ENCODE measurements at places on chromosomes 3 and 15.
A peak's percentile ranks its signal among the peaks of the same experiment; 100 is the strongest.

- DNase-seq, result no peak
These were observed 39.6 kb downstream of the LNP1 start for GRCh38 chr3:100440895-100441294.

DNA sequence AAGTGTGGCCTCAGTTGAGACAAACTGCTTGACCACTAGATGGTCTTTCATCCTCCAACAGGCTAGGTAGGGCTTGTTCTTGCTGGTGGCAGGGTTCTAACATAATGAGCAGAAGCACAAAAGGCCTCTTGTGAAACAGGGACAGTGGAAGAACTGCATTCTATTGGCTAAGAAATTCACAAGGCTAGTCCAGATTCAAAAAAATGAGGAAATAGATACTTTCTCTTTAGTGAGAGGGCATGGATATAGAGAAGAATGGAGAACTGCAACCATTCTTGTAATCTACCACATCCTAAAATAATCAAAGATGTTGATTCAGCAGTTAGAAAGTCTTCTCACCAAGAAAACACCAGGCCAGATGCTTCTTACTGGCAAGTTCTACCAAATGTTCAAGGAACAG is 143.7 kb upstream of the LRIG1 start:
- DNase-seq, result no peak

DNA sequence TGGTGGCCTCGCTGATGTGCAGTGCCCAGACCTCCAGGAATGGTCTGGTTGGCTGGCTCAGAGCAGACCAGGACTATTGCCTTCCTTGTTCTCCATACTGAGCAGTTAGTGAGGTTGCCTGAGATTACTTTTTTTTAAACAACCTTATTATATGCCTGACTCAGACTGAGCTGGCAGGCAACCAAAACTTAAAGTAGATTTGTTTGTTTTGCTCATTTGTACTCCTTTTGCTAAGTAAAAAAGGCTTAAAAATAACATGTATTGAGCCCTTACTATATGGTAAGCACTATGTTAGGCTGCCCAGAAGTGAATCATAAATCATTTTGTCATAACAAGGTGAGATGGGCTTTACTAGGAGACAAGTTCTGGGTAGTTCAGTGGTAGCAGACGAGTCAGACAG is 92.4 kb downstream of the GHSR start:
- no peak for DNase-seq

- DNase-seq, result no peak
These were observed 96.1 kb downstream of the RSRC1 start for GRCh38 chr3:158205994-158206393.

DNA sequence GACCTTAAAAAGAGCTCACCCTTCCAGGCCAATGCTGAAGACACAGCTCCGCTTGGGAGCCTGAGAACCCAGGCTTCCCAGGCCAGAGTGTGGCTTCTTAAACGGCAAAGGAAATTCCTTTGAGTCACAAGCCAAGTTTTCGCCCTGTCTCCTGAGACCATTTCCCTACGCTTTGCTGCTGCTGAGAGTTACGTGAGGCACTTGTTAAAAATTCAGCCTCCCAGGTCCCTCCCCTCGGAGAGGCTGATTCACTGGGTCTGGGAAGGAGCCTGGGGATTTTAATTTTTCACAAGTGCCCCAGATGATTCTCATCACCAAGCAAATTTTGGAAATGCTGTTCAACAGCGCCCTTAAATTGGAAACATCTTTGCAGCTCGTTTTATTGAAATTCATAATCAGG is 25.5 kb downstream of the RLBP1 start:
- DNase-seq, result no peak

GRCh38 chr15:45744236-45744589 is 109.4 kb downstream of the SQOR start:
- DNase-seq, result no peak

DNA sequence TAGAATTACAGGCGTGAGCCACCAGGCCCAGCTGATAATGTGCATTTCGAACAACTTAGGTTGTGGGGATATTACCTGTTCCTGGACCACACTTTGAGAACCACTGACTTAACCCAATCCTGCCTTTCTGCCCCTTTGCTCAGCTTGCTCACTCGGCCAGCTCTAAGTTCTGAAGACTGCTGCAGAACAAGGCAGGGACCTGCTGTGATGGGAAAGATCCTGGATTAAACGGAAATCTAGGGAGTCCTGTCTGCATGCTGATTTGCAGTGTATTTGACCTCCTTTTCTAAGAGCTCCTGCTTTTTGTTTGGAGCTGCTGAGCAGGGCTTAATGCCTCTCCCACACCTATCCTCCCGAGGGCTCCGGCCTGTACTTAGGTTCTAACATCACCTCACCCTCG is 2.9 kb downstream of the LTK start:
- no peak for DNase-seq

- no peak for DNase-seq
These were observed 52.4 kb downstream of the ONECUT1 start for GRCh38 chr15:52737720-52738119.

DNA sequence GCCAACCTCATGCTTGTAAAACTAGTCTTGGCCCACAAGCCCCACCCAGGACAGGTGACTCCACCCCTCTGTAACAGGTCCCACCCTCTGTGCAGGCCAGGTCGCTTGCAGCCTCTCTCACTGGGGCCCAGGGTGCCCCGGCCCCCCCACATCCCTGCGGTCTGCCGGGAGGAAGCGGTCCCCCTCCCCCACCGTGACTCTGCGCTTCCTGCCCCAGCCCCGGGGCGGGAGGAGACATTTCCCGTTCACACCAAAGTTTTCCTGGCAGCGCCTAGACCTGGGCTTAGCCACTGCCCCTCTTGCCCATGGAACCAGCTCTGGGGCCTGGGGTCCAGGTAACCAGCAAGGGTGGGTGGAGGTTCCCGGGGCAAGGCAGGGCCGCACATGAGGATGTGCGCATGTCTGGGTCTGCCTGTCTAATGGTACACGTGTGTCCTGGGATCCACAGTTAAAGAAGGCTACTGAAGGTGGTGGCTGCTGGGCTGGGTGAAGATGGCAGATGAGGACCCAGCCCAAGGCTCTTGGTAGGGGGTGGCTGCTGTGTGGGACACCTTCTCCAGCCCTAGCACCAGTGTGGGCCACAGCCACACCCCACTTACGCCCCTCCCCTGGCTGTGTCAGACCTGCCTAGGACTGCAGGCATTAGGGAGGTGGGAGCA is 8.4 kb downstream of the NBEAL2 start:
- peak; percentile 69 for DNase-seq
